GOT3 (cell line): ENCODE measurements at places on chromosomes 7 and 10.

GRCh38 chr10:45374350-45375052, 485 bp downstream of the ALOX5 start:
- no peak for DNase-seq

DNA sequence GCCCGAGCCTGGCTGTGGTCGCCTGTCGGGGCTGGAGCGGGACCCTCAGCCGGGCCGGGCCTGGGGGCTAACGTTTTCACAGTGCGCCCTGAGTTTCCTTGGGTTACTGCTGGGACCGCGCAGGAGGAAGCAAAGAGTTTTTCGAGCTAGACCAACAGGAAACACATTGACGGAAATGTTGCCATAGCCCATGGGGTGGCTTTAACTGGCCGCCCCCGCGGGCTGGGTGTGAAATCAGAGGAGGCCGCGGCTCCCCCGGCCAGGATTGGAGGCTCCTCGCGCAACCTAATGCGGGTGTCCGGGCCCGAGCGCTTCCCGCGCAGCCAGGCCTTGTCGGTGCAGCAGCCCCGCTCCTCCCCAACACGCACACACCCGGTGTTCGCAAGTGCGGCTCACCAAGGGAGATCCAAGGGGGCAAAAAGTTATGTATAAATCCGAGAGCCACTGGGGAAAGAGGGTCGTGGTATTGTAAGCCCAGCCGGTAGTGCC, 1.9 kb downstream of the HHEX start:
- DNase-seq: no peak

GRCh38 chr7:76316984-76317781, 14.7 kb downstream of the HSPB1 start:
- no peak for DNase-seq

DNA sequence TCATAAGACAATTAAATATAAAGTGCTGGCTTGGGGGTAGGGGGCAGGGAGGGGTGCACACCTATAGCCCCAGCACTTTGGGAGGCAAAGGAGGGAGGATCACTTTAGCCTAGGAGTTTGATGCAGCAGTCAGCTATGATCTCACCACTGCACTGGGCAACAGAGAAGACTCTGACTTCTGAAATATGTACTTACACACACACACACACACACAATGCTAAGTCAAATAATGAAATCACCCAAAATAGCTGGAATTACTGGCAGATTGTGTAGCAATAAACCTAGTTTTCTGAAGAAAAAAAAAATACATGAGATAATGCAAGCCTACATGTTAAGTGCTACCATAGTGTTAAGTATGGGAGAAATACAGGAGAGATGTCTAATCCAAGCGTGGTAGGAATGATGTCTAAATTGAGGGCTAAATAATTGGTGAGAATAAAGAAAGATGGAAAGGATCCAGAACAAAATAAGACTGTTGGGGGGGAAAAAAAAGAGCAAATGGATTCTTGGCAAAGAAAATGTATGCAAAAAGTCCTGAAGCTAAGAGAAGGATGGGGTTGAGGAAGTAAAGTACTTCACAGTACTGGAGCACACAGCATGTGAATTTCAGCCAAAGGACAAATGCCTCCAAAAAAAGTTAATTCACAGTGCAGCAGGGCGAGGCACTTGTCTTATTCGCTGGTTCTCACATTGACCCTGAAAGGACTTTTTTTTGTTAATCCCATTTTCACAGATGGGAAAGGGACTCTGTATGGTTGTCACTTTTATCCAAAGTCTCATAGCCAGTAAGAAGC, 73.9 kb downstream of the IGF2BP3 start:
- DNase-seq: no peak

- no peak for DNase-seq
These were observed 185.8 kb upstream of the NRP1 start for GRCh38 chr10:33520223-33520622.

DNA sequence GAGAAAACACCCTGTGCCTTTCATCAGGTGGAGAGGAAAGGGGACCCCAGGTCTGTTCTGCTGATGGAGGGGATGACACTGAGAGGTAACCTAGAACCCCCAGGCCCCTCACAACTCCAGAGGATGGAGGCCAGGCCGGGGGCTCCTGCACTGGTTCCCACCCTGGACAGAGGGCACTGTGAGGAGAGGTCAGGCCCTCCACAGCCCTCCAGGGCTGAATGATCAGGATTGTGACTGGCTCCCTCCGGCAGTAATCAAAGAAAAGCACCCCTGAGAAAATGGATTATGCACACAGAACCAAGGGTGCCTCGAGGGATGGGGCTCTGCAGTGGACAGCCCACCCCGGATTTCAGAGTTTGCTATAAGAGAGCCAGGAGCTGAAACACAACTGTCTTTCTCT, 502.8 kb downstream of the TCERG1L start:
- no peak for DNase-seq
